ENCODE measurements at places on chromosomes 5 and 9.

GRCh38 chr5:95620870-95621838, 1.3 kb downstream of the GPR150 start:
- no peak for DNase-seq

DNA sequence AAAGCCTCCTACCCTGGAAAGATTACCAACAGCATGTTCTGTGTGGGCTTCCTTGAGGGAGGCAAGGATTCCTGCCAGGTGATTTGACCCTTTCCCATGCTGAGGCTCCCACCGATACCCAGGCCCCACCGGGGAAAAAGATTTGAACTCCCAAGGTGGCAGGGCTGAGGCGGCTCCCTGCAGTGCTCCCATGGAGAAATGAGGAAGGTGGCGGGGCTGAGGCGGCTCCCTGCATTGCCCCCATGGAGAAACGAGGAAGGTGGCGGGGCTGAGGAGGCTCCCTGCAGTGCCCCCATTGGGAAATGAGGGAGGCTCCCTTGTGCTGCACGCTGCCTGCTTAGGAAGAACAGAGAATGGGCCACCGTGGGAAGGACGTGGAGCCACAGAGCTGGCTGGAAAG, 3.2 kb downstream of the PRSS3 start:
- DNase-seq = no peak

- peak; percentile 38 for DNase-seq
These were observed 637 bp upstream of the SMC5 start for GRCh38 chr9:70257991-70258691.

- no peak for DNase-seq
These were observed 22.3 kb downstream of the RXRA start for GRCh38 chr9:134348404-134349155.

DNA sequence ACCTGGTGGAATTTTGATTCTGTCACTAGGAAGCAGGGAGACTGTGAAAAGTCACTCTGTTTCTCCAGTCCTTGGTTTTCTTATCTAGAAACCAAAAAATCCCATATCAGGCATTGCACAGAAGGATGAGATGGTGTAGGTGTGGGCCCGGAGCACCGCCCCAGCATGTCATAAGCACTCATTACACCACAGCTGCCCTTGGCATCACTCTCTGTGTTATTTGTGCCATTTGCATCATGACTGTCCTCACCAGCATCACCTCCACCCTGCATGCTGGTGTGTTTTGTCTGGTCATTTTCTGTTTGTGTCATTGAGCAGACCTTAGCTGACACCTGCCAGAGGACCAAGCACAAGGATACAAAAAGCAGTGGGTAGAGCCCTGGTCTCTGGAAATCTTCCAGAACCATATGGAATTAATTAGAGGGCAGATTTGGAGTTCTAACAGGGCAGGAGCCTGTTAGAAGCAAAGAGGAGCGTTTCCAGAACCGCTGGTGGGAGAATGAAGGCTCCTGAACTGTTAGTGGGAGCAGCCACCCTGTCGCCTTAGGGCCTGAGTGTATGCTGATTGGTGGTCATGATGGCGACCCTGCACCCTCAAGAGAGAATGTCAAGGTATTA, 99.3 kb downstream of the AMBP start:
- peak; percentile 49 for DNase-seq

DNA sequence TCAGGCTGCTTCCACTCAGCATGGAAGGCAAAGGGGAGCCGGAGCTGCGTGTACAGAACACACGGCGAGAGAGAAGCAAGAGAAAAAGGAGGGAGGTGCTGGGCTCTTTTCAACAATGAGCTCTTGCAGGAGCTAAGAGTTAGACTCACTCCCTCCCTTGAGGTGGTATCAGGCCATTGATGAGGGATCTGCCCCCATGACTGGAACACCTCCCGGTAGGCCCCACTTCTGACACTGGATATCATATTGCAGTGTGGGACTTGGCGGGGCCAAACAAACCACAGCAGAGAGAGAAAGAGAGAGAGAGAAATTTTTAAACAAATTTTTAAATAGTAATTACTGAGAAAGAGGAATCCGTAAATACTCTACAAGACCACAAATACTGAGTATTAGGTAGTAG, 182.2 kb downstream of the TRIO start:
- no peak for DNase-seq

DNA sequence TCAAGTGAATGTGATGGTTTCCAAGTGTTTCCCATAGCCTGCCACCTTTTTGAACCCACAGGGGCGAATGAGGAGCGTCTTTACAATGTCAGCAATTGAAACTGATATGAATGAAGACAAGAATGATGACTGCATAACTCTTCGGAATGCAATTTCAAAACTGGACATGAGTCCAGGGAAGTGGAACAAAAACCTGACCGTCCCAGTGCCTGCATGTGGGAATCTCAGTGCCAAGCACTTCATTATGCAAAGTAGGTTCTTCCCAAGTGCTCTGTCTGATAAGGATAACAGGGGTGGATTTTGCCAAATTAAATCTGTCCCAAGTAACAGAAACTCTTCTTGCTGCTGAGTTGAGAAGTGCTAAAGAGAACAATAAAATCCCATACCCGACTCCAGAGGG, 243.8 kb upstream of the ADAMTS16 start:
- no peak for DNase-seq

DNA sequence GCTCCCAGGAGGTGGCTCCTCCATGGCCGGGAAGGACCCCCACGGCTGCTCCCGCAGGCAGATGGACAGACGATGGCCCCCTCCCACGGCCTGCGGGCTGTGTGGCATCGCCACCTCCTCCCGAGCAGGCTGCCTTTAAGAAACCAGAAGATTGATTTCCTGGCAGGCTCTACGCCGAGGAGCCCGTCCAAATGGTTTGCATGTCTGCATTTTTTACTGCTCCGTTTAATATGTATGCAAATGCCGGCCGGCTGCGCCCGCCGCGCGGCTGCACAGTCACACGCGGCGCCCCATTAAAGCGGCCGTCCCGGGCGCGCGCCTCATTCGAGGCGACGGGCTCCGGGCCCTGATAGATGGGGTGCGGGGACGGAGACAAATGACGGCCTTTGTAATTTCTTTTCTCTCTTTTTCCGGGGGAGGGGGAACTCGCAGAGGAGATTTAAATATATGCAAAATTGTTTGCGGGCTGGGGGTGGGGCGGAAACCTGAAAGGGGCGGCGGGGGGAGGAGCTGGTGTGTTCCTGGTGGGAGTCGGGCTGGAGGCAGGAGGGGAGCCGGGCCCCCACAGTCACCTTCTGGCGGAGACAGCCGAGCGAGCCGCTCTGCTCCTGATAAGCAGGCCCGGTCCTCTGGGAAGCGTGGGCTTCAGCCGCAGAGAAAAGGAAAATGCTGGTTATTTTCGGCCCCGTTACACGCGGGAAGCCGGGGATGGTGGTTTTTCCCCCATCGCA, 158.7 kb upstream of the IER5L start:
- peak; percentile 44 for DNase-seq

- peak; percentile 0 for DNase-seq
These were observed 55.9 kb downstream of the TMEM215 start for GRCh38 chr9:32839013-32839885.

DNA sequence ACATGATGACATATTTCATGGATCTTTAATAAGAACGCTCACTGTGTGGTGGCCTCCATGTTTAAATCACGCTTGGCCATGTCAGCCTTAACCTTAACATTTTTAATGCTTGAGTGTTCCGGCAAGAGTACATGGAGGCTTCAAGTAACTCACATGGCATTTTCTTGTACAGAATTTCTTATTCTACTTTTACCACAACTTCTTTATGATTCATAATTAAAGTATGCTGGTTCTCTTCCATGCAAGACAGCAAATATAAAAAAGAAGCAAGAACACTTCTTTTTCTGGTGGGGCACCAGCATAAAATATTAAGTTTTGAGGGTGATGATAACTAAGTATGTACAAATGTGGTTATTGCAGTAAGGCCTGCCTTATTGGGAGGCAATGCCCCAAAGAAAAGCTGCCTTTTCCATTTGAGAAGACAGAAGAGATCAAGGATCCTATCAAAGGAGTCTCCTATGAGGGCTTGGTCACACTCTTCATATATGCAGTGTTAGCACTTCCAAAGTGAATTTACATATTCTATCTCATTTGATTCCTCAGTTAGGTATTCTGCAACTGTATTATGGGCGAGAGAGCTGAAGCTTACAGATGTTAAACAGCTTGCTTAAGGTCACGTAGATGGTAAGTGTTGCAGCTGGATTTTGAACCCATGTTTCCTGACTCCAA, 382.7 kb upstream of the MEF2C start:
- peak; percentile 84 for DNase-seq

- DNase-seq = peak; percentile 65
These were observed 13.9 kb downstream of the PRRC2B start for GRCh38 chr9:131407717-131408195.

DNA sequence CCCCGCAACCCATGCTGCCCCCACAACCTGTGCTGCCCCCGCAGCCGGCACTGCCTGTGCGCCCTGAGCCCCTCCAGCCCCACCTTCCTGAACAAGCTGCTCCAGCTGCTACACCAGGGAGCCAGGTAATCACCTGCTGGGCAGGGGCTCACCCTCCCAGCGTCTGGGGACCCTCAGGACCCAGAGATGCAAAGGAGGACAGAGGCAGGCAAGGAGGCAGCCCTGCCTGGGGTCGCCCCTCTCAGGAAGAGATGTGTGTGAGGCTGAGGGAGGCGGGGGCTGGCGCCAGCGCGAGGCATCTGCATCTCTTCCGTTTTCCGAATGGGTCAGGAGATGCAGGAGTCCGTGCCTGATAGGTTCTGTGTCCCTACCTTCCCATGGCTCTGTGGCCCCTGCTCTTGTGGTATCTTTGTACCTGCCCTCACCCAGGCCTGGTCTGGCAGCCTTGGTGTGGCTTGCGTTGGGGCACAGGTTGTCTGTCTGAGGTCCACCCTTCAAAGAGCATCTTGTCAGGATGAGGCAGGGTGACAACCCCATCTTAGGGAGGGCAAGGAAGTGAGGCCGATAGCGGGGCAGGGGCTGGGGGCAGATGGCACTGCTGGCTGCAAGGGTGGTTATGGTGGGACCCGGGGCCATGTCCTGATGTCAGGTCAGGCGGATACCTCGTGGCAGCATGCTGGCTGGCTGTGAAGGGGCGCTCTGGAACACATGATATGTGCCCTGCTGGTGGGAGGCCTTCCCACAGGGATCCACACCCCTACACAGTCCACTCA, 75.7 kb downstream of the WNK2 start:
- DNase-seq = no peak

DNA sequence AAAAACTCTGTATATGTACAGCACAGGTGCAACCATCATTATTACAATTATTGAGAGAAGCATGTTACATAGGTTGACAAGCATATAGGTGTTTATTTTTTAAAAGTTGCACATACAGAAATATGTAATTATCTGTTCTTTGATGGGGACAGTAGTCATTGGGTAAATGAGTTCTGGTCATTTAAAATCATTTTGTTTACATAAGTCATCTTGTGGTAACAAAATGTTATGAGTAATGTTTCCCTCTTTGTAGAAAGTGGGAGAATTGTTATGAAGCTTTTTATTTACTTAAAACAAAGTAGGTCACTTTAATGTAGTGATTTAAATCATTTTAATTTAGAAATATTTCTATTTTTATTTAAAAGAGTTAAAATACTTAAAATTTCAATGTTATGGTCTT, 33.8 kb upstream of the FBXL17 start:
- DNase-seq = no peak

- DNase-seq = no peak
These were observed 72.8 kb downstream of the PRRT1B start for GRCh38 chr9:131618071-131618479.

GRCh38 chr9:38196714-38197113, 127.7 kb upstream of the SHB start:
- DNase-seq = no peak

DNA sequence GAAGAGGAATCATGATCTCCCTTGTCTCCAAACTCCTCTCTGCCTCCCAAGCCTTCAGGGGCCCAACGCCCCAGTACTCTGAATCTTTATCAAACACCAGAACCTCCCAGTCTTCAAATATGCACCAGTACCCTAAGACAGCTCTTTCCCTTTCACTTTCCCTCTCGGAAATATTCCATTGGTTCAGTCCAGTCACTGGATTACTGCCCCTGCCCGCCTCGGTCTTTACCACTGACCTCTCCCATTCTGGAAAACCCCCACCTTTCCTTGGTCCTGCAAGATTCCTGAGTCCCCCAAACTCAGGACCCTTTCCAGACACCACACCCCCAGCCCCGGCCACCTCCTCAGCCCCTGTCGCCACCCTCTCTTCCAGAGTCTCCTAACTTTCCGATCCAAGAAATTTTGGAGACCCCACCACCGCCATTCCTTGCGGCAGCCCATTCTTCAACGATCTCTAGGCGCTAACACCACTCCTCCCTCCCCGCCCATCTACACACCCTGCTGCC, 674 bp downstream of the C5orf15 start:
- DNase-seq = peak; percentile 39

GRCh38 chr9:137632230-137633161, 13.7 kb downstream of the EHMT1 start:
- peak; percentile 60 for DNase-seq

DNA sequence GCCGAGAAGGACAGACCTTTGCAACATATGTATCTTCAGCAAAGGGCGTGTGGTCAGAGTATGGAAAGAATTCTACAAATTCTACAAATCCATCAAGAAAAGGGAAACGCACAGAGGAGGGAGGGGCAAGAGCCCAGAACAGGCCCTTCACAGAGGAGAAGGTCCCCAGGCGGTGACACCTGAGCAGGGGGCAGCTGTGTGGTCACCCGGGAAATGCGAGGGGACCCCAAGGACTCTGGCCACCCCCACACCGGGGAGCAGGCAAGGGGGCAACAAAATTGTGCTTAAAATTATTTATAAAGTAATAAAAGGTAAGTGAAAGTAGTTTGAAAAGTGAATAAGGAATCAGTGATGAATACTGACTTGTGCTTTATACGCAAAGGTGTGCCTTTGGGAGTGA, 17.6 kb downstream of the NACC2 start:
- DNase-seq = no peak

GRCh38 chr5:64688965-64689364, 1.3 kb upstream of the SHISAL2B start:
- no peak for DNase-seq

- DNase-seq = peak; percentile 99
These were observed 23.2 kb upstream of the LRRC14B start for GRCh38 chr5:167982-168660.

DNA sequence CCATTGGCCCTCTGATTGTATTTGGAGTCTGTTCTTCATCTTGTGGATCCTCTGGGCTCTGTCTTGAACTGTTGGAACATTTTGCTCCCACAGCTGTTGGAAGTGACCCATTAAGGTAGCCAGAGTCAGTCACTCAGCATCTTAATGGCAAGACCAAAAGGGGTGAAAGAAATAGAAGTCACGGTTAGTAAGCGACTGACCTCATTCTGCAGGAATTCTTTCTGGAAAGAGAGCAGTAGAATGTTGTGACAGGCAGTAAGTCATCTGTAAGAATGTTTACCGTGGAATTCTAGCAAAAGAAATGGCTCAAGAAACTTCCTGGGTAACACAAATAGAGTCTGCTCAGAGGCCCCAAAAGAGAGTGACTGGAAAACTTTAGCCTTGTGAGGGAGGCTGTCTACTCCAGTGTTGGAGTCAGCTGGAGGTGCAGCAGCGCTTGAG, 28.6 kb upstream of the TNC start:
- DNase-seq = peak; percentile 92

DNA sequence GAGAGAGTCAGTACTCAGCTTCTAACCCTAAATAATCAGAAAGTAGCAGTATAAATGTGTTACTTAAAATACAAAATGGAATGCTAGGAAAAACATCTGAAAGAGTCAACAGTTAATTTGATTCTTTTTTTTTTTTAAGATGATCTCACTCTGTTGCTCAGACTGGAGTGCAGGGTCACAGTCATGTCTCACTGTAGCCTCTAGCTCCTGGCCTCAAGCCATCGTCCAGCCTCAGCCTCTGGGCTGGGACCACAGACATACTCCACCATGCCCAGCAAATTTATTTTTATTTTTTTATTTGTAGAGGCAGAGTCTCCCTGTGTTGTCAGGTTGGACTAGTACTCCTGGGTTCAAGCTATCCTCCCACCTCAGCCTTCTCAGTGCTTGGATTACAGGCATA, 424.9 kb downstream of the IRX2 start:
- DNase-seq = no peak

Data from fibroblast of mammary gland (primary cell).